ENCODE measurements at places on chromosomes 1 and 21. TPM values are rescaled to one million over a fixed set of nuclear protein-coding genes. Genes with fewer than 3 reads are reported as not detected.

The GBP3 gene
- 15.0 TPM for polyA plus RNA-seq

The MEGF6 gene
- polyA plus RNA-seq, result 49.8 TPM

The PFDN2 gene
- polyA plus RNA-seq, result 53.8 TPM

The FCRL4 gene
- not detected for polyA plus RNA-seq

The ZNF648 gene
- polyA plus RNA-seq, result 0.10 TPM

The ATP13A2 gene
- polyA plus RNA-seq, result 34.5 TPM

The CHD5 gene
- 0.10 TPM for polyA plus RNA-seq

The S100A10 gene
- polyA plus RNA-seq, result 578 TPM

The GUCA2A gene
- polyA plus RNA-seq, result 0.35 TPM

The CFHR1 gene
- 7.6 TPM for polyA plus RNA-seq

The AKR7A3 gene
- 1.3 TPM for polyA plus RNA-seq

The REG4 gene
- polyA plus RNA-seq, result not detected

The NOL9 gene
- polyA plus RNA-seq, result 19.1 TPM

The SLC35F3 gene
- 1.8 TPM for polyA plus RNA-seq

The NDUFS2 gene
- polyA plus RNA-seq, result 166 TPM

The OR14A2 gene
- polyA plus RNA-seq, result not detected

The OVAAL gene
- not detected for polyA plus RNA-seq

The HCRTR1 gene
- polyA plus RNA-seq, result not detected

The NBPF19 gene
- 17.7 TPM for polyA plus RNA-seq

The LRRC53 gene
- not detected for polyA plus RNA-seq

The CRP gene
- not detected for polyA plus RNA-seq

The DBT gene
- polyA plus RNA-seq, result 19.3 TPM

The IGSF21 gene
- 0.20 TPM for polyA plus RNA-seq

The KRTAP19-5 gene
- polyA plus RNA-seq, result not detected

The CLCA2 gene
- polyA plus RNA-seq, result 0.16 TPM

The VASH2 gene
- polyA plus RNA-seq, result 30.3 TPM

The KLHDC9 gene
- polyA plus RNA-seq, result 5.6 TPM

The B3GALT2 gene
- polyA plus RNA-seq, result 21.7 TPM

The APP gene
- polyA plus RNA-seq, result 616 TPM

All from left lung (tissue), 14 donors.